ENCODE measurements at places on chromosomes 6 and 20. TPM values are rescaled to one million over a fixed set of nuclear protein-coding genes. Genes with fewer than 3 reads are reported as not detected.

- no peak for DNase-seq
Measured at GRCh38 chr6:151352410-151353396, 38.7 kb downstream of the ZBTB2 start.

GRCh38 chr6:113672491-113673149 is 184.5 kb upstream of the MARCKS start:
- DNase-seq, result no peak

- no peak for DNase-seq
Measured at GRCh38 chr6:139153855-139154254, 19.0 kb downstream of the HECA start.

- no peak for DNase-seq
Measured at GRCh38 chr6:41939176-41939847, 2.3 kb downstream of the CCND3 start.

DNA sequence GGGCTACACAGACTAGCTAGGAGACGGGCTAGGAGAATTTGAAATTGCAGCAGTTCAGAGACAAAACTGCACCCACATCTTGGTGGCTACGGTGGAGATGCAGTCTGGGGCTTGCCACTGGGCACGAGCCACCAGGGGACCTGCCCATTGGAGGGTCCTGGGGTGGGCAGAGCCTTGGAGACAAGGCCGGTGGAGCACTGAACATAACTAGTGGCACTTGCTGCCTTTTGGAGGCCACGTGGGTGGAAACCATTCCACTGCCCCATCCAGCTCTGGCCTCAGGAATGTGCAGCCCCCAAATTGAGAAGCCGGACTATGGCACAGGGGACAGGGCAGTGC is 113.4 kb downstream of the NFATC2 start:
- DNase-seq, result no peak

DNA sequence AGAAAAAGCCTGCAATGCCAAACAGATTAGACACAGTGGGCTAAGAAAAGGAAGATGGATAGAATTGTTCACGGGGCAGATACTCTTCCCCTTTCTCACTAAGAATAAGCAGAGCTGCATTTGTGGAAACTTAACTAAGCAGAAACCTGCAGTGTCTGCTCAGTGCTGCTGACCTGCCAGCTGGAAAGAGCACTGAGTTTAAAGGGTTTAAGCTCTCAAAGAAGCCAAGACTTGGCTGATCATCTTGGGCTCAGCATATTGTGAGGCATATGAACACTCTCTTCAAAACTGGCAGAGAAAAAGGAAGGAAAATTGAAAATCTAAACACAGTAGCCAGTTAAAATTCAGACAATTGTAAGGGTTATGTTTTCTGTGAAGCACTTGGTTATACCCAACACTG is 711.1 kb upstream of the EPHA7 start:
- no peak for DNase-seq

GRCh38 chr6:130931683-130932082 is 104.5 kb downstream of the SMLR1 start:
- no peak for DNase-seq

The MARCKS gene
- total RNA-seq, result 110 TPM

The HLA-G gene
- total RNA-seq, result not detected

The HAO1 gene
- not detected for total RNA-seq

The EGFL8 gene
- total RNA-seq, result 32.4 TPM

The FLRT3 gene
- not detected for total RNA-seq

The SNAP25 gene
- 5.8 TPM for total RNA-seq

The WFDC10B gene
- not detected for total RNA-seq

Data from A673 (cell line).